Activated T-helper 1 cell treated with anti-CD3 and anti-CD28 coated beads, Interleukin-12 subunit alpha, Interleukin-12 subunit beta, Interleukin-2, Interleukin-4 antibody, amounts not matched to agents 30 ng/mL and 10 ng/mL and 1 ng/mL, durations not matched to agents 14 hours and 24 hours and 36 hours (primary cell): ENCODE measurements at places on chromosomes 1 and 21.

- DNase-seq: no peak
Measured at GRCh38 chr1:105608713-105609112, 1447.8 kb upstream of the PRMT6 start.

- DNase-seq: no peak
Measured at GRCh38 chr1:222275729-222276465, 272.0 kb downstream of the HHIPL2 start.

DNA sequence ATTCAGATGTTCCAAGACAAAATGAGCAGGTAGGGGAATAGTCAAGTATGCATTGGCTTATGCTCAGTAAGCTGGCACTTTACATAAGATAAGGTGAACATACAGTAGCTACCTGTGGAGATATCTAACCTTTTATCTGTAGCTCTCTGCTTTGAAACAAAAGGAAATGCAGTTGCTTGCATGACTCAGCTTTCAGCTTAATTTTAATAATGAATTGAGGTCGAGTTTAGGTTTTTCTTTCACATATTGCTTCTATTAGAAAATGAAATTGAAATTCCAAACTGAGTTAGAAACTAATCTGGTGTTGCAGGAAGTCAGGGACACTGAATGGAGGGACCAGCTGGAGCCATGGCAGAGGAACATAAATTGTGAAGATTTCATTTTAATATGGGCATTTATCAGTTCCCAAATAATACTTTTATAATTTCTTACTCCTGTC, 8.3 kb downstream of the FRRS1 start:
- DNase-seq: no peak

DNA sequence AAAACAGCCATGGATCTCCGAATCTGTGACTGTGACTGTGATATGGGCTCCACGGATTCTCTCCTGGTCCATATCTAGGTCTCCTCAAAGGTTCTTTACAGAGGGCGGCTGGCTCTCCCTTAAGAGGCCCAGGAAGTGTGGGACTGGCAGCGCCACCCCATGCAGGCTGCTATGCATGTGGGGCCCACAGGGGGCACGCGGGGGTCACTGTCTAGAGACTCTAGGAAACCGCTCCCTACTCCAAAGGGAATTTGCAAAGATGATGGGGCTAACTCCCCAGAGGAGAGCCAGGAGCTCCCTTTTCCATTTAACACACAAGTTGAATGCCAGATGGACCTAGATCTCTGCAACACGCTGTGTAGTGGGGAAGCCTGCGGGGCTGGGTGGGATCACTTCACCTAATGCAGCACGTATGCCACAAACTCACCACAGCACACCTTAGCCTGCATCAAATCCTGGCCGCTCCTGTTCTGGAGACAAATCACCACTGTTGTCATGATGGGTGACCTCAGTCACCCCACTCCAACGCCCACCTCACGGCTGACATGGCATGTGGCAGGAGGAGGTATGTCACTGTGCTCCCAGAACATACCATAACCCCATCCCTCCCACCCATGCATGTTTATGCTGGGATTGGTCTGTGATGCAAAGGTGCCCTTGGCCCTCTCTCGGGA, 61.7 kb downstream of the SLC45A1 start:
- no peak for DNase-seq

GRCh38 chr1:211581526-211581925, 2.6 kb upstream of the SLC30A1 start:
- DNase-seq: no peak

GRCh38 chr1:85502171-85502570, 37.2 kb upstream of the DDAH1 start:
- DNase-seq: no peak

GRCh38 chr1:214303141-214303930, 22.4 kb downstream of the SMYD2 start:
- DNase-seq: no peak

GRCh38 chr1:81179242-81179641, 621.5 kb upstream of the ADGRL2 start:
- DNase-seq: no peak

GRCh38 chr1:90494748-90495282, 222.3 kb downstream of the BARHL2 start:
- DNase-seq: no peak

DNA sequence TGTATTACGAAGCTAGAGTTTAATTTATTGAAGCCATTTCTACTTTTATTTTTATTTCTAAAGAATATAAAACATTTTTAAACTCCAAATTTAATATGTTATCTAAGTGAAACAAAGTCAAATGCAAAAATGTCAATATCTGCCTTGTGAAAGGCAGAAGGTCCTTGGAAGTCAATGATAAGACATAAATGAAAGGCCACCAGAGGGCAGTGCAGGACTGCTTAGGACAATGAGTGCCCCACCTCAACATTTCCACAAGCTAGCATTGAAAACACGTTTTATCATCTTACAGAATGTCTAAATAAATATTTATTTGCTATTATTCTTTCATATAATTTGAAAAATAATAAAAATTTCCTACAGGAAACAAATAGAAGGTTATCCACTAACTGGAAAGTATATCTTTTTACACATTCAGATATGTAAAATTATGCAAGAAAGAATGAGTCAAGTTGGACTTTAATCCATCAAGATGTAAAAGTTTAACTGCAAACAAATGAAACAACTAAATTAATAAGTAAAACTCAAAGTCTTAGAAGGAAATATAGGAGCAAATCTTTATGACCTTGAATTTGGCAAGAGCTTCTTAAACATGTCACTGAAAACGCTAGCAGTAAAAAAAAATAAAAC, 140.1 kb upstream of the FMN2 start:
- DNase-seq: no peak

- DNase-seq: no peak
Measured at GRCh38 chr1:239040523-239040922, 345.8 kb upstream of the CHRM3 start.

GRCh38 chr1:181160998-181161870, 72.7 kb downstream of the IER5 start:
- no peak for DNase-seq
